Activated CD4-positive, alpha-beta memory T cell treated with anti-CD3 and anti-CD28 coated beads, Interleukin-2, amount 10 ng/mL, durations not matched to agents 7 days and 5 days (primary cell): ENCODE measurements at places on chromosomes 11 and 22.

- peaks cover 35% of the 10 kb centered on the region for H3K27me3 ChIP-seq
- peaks cover 13% of the 10 kb centered on the region for H3K4me1 ChIP-seq
- no peak overlapping the region for H3K4me3 ChIP-seq
- no peak overlapping the region for H3K27ac ChIP-seq
- DNase-seq: no peak
- H3K36me3 ChIP-seq: no peaks in the 10 kb centered on the region
These were observed 44.0 kb upstream of the ATXN10 start for GRCh38 chr22:45627489-45628233.

- peaks cover 4% of the 10 kb centered on the region for H3K27me3 ChIP-seq
- H3K4me1 ChIP-seq: peaks cover 46% of the 10 kb centered on the region
- H3K36me3 ChIP-seq: peaks cover 21% of the 10 kb centered on the region
- no peak for DNase-seq
- no peak overlapping the region for H3K4me3 ChIP-seq
These were observed 98.1 kb downstream of the ZBTB16 start for GRCh38 chr11:114157476-114158050.

DNA sequence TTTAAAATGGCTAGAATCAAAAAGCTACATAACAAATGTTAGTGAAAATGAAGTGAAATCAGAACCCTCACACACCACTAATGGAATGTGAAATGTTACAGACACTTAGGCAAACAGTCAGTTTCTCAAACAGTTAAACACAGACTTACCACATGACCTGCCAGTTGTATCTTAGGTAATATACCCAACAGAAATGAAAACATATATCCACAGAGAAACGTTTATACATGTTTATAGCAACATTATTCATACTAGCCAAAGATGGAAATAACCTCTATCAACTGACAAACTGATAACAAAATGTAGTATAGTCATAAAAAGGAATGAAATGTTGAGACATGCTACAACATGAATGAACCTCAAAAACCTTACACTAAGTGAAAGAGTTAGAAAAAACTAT lies 131.5 kb upstream of the TRPC6 start:
- no peaks in the 10 kb centered on the region for H3K4me1 ChIP-seq
- no peak overlapping the region for H3K4me3 ChIP-seq
- DNase-seq: no peak
- no peak overlapping the region for H3K27ac ChIP-seq
- H3K27me3 ChIP-seq: no peaks in the 10 kb centered on the region
- no peaks in the 10 kb centered on the region for H3K36me3 ChIP-seq

DNA sequence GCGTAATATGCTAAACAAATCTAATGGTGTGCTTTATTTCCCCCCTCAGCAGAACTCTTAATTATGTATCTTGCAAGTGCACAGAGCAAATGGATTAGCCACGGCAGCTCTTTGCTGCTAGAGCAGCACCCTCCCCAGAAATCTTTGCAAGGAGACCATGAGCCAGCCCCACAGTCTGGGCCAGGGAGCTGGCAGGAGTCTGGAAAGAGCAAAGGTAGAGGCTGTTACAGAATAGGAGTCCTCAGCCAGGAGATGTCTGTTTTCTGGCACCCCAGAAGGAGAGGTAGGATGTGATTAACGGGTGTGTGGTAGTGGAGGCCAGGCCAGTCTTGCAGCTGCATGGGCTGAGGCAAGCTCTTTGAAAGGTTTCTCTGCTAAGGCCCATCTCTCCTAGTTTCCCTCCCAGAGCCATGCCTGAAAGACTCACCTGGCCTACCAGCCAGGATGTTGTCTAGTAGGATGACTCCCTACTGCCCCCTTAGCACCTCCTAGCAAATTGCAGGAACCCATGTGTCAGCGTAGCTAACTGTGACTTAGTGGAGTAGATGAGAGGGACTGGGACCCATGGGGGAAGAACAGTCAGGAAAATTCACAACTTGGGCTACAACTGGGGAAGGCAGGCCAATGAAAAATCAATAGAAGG lies 557.2 kb downstream of the BUD13 start:
- H3K36me3 ChIP-seq: no peaks in the 10 kb centered on the region
- no peaks in the 10 kb centered on the region for H3K27me3 ChIP-seq
- H3K4me3 ChIP-seq: no peak overlapping the region
- DNase-seq: no peak
- H3K27ac ChIP-seq: no peak overlapping the region

- no peaks in the 10 kb centered on the region for H3K36me3 ChIP-seq
- no peak overlapping the region for H3K4me3 ChIP-seq
- H3K27me3 ChIP-seq: peaks cover 2% of the 10 kb centered on the region
- H3K27ac ChIP-seq: no peak overlapping the region
These were observed 340.5 kb downstream of the BUD13 start for GRCh38 chr11:116432301-116432700.

DNA sequence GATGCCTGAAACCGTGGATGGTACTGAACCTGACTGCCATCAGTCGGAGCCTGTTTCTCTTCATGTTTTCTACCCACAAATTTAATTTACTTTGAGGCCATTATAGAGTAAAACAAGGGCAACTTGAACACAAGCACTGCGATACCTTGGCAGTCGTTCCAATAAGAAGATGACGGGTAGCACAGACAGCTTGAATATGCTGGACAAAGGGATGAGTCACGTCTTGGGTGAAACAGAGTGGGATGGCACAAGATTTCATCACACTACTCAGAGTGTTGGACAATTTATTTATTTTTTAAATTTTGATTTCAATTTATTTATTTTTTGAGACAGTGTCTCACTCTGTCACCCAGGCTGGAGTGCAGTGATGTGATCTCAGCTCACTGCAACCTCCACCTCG lies 5.7 kb downstream of the DIXDC1 start:
- H3K36me3 ChIP-seq: no peaks in the 10 kb centered on the region
- no peaks in the 10 kb centered on the region for H3K27me3 ChIP-seq
- H3K27ac ChIP-seq: no peak overlapping the region
- H3K4me3 ChIP-seq: no peak overlapping the region

GRCh38 chr11:128732471-128733277 lies 38.8 kb downstream of the FLI1 start:
- H3K4me3 ChIP-seq: no peak overlapping the region
- H3K4me1 ChIP-seq: peaks cover 99% of the 10 kb centered on the region
- no peak for DNase-seq
- peaks cover 60% of the 10 kb centered on the region for H3K36me3 ChIP-seq
- H3K27me3 ChIP-seq: no peaks in the 10 kb centered on the region
- H3K27ac ChIP-seq: peak overlapping the region; percentile 95

DNA sequence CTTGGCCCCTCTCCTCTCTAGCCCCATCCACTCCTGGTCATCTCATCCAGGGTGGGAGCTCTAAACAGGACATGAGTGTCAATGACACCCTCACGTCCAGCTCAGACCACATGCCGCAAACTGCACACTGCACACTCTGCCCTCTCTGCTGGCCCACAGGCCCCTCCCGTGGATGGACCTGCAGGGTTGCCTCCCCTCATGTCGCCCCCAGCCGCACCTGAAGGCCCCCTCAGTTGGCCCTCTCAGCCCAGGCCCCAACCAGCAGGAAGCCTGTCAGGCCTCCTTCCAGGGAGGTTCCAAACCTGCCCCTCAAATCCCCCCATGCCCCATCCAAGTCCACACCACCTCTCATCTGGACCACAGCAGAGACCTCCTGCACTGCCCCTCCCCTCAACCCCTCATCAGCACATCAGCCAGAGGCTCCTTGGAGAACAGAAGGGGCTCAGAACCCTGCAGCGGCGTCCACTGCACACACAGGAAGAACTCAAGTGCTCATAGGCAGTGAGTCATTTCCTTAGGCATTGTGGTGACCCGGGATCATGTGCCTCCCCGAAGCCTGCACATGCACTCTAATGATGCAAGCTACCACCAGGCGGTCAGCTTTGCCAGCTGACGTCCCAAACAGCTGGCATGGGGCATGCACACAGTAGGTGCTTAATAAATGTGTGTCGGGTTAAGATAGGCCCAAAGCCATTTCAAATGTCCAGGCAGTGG lies 12.9 kb upstream of the CDKN1C start:
- peak overlapping the region; percentile 95 for H3K27ac ChIP-seq
- peaks cover 43% of the 10 kb centered on the region for H3K4me1 ChIP-seq
- no peaks in the 10 kb centered on the region for H3K27me3 ChIP-seq

- H3K4me1 ChIP-seq: no peaks in the 10 kb centered on the region
- H3K27me3 ChIP-seq: peaks cover 3% of the 10 kb centered on the region
- no peaks in the 10 kb centered on the region for H3K36me3 ChIP-seq
- H3K27ac ChIP-seq: no peak overlapping the region
- no peak overlapping the region for H3K4me3 ChIP-seq
- no peak for DNase-seq
These were observed 440.3 kb downstream of the ETS1 start for GRCh38 chr11:128146926-128147605.

GRCh38 chr22:17063411-17064106 lies 21.2 kb upstream of the IL17RA start:
- DNase-seq: no peak
- H3K27ac ChIP-seq: no peak overlapping the region
- no peaks in the 10 kb centered on the region for H3K4me1 ChIP-seq
- no peaks in the 10 kb centered on the region for H3K36me3 ChIP-seq

DNA sequence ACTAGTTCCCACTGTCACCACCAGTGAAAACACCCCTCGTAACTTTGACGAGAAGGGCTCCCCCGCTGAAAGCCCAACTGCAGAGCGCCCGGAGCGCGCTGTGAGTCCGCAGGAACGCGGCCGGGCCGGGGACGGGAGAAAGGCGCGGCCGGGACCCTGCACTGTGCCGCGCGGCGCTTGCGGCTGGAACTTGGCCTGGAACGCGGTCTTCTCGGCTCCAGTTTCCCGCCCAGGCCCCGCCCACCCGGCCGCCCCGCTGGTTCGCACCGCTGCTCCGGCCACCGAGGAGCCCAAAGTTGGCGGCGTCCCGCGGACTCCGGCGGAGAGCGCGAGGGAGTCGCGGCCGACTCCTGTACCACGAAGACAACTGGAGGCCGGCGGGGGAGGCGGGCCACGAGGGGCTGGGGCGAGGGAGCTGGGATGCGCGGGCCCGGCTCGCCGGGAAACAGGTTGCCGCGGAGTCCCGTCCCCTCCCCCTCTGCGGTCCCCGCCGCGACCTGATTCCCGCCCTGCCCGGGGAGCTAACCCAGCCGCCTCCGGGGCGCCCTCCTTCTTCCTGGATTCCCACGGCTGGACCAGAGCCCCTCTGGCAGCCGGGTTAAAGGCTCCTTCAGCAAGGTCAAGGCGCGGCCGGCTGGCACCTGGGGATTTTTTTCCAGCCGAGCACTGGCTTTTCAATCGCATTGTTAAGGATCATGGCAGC lies 3.4 kb downstream of the TENM4 start:
- no peak for DNase-seq
- peaks cover 57% of the 10 kb centered on the region for H3K27me3 ChIP-seq
- peaks cover 5% of the 10 kb centered on the region for H3K36me3 ChIP-seq

- H3K36me3 ChIP-seq: peaks cover 41% of the 10 kb centered on the region
- H3K27me3 ChIP-seq: no peaks in the 10 kb centered on the region
These were observed 5.5 kb upstream of the IFITM10 start for GRCh38 chr11:1755692-1756561.

- H3K27ac ChIP-seq: peak overlapping the region; percentile 52
- H3K4me1 ChIP-seq: peaks cover 38% of the 10 kb centered on the region
- H3K27me3 ChIP-seq: no peaks in the 10 kb centered on the region
- DNase-seq: no peak
- H3K36me3 ChIP-seq: peaks cover 90% of the 10 kb centered on the region
- no peak overlapping the region for H3K4me3 ChIP-seq
These were observed 23.5 kb downstream of the SUN2 start for GRCh38 chr22:38732251-38732815.

DNA sequence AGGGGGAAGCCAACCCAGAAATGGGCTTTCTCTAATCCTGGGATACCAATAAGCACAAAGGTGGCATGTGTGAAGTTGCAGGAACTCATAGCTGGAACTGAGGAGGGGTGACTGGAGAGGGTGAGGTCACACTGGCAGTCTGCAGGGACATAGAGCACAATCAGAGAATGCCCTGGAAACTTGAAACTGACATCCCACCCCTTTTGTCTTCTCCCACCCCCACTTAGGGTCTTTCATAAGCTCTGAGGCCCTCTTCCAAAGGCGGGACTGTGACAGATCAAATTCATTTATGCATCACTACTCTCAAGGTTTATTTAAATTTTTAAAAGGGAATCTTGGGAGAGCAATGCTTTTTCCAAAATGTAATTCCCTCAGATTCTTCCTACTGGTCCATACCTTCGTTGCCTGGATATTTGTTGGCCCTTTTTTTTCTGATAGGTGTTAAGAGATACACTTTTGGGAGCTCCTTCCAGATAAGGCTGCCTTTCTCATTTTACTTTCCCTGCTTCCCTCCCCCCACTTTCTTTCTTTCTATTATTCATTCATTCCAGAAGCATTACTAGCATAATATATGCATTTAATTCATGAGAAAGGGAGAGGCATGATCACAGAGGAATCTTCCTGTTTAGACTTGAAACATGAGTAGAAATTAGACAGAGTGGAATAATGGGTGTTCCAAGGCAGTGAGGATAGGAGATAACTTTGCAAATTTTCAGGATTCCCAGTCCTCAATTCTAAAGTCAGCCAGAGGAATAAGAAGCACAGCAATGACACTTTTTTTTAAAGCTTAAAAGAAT lies 14.8 kb downstream of the OR51E2 start:
- no peaks in the 10 kb centered on the region for H3K36me3 ChIP-seq
- H3K27me3 ChIP-seq: no peaks in the 10 kb centered on the region
- no peak overlapping the region for H3K4me3 ChIP-seq
- no peak for DNase-seq
- no peaks in the 10 kb centered on the region for H3K4me1 ChIP-seq

GRCh38 chr11:79437981-79438630 lies 2.7 kb downstream of the TENM4 start:
- peaks cover 5% of the 10 kb centered on the region for H3K36me3 ChIP-seq
- no peak overlapping the region for H3K4me3 ChIP-seq
- H3K4me1 ChIP-seq: peaks cover 10% of the 10 kb centered on the region
- DNase-seq: no peak
- H3K27ac ChIP-seq: no peak overlapping the region
- H3K27me3 ChIP-seq: peaks cover 59% of the 10 kb centered on the region

DNA sequence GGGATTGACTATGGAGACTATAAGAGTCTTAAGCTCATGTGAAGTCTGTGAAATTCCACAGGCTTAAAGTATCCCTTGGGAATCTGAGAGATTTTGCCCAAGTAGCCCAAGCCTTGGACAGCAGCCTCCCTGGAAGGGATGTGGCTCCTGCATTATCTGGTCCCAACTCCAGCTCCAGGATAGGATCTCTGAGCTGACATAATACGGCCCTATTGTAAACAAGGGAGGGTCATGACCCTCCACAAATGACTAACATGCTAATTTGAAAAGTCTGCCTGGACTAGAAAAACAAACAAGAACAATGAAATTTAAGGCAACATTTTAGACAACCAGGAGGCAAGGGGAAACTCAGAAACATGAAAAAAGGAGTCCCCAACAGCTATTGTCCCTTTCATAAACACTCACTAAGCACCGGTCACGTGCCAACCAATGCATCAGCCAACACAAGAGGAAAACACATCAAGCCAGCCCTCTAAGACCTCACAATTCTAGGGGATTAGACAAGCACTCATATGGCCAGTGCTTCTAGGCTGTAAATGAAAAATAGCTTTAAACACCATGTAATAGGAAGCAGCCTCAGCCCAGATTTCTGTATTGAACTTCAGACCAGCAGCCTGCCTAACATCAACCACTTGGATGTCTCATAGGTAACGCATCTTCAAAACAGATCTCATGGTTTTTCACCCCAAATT lies 101.2 kb upstream of the TIMP3 start:
- H3K27me3 ChIP-seq: peaks cover 22% of the 10 kb centered on the region
- DNase-seq: no peak
- H3K4me3 ChIP-seq: no peak overlapping the region
- no peaks in the 10 kb centered on the region for H3K4me1 ChIP-seq
- no peak overlapping the region for H3K27ac ChIP-seq
- H3K36me3 ChIP-seq: no peaks in the 10 kb centered on the region

- H3K4me1 ChIP-seq: peaks cover 23% of the 10 kb centered on the region
- H3K36me3 ChIP-seq: peaks cover 37% of the 10 kb centered on the region
- peak overlapping the region; percentile 85 for H3K27ac ChIP-seq
- H3K4me3 ChIP-seq: peak overlapping the region; percentile 70
- no peak for DNase-seq
These were observed 653 bp downstream of the IL18BP start for GRCh38 chr11:71999362-71999761.
